ENCODE measurements at places on chromosomes 5 and 9.

DNA sequence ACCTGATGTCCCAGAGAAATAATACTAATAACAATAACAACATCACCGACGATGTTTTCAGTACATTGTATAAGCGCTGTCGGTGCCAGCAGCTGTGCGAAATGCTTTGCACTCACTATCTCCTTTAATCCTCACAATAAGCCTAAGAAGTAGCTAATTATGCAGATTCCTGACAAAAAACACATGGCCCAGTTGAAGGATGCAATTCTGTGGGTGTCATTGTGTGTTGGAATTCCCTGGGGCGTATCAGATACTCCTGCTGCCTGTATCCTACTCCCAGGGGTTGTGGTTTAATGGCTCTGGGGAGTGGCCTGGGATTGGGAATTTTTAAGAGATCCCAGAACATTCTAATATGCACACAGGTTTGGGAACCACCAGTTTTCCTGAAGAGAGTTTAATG is 154.0 kb downstream of the RGS3 start:
- DNase-seq, result no peak

DNA sequence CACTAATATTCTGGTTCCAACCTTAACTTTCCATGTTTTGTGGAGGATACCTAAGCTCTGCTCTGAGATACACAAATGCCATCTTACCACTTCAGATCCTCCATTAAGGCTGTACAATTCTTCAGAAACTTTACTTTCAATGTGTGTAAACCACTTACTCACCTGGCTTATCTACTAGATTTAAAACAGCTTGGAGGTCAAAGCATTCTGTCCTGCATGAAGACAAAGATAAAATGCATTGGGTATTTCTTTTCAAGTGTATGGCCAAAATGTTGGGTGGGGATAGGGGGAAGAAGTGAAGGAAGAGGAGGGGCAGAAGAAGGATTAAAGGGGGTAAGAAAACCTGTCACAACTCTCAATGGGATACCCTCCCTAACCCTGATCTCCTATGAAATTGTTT is 939 bp downstream of the GOLGA1 start:
- no peak for DNase-seq

- no peak for DNase-seq
Measured at GRCh38 chr5:133697536-133698258, 85.4 kb upstream of the FSTL4 start.

DNA sequence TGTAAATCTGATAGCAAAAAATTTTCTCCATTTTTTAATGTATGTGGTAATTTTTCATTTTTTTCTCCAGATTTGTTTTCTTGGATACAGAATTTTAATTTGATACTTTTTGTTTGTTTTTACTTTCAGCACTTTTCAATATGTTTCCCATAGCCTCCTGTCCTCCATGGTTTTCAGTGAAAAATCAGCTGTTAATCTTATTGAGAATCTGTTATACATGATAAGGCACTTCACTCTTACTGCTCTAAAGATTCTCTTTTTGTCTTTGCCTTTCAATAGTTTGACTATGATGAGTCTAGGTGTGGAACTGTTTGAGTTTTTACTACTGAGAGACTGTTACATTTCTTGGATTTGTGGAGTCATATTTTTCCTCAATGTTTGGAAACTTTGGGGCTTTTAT is 455.7 kb upstream of the NUDT12 start:
- DNase-seq, result peak; percentile 19

DNA sequence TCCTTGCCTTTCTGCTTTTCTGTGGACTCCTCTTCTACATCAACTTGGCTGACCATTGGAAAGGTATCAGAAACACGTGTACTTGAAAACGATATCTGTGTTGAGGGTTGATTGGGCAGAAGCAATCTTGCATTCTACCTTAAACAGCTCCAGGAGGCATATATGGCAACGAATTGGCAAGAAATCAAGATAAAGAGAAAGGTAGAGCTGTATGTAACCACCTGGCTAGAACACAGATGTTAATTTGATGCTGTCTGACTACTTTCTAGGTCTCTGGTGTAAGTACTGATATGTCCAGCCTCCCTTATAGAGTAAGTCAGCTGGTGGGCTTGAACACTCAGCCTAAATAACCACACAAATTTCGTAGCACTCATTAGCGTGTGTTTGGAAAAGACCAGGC is 1.3 kb downstream of the MAN1B1 start:
- no peak for DNase-seq

DNA sequence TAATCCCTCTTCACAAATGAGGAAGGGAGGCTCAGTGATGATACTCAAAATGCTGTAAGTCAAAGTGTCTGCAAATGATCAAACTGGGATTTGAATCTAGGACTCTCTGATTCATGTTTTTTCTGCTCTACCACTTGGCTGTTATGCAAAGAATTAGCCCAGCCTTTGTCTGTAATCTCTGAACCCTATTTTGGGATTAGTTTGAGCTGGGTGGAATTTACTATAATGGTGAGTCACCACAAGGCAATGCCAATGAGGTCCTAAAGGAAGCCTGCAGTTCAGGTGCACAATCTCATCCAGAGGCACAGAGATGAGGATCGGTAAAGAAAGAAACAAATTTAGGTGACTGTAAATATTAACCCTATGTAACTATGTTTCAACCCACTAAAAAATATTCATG is 29.2 kb downstream of the RFK start:
- DNase-seq, result peak; percentile 34

DNA sequence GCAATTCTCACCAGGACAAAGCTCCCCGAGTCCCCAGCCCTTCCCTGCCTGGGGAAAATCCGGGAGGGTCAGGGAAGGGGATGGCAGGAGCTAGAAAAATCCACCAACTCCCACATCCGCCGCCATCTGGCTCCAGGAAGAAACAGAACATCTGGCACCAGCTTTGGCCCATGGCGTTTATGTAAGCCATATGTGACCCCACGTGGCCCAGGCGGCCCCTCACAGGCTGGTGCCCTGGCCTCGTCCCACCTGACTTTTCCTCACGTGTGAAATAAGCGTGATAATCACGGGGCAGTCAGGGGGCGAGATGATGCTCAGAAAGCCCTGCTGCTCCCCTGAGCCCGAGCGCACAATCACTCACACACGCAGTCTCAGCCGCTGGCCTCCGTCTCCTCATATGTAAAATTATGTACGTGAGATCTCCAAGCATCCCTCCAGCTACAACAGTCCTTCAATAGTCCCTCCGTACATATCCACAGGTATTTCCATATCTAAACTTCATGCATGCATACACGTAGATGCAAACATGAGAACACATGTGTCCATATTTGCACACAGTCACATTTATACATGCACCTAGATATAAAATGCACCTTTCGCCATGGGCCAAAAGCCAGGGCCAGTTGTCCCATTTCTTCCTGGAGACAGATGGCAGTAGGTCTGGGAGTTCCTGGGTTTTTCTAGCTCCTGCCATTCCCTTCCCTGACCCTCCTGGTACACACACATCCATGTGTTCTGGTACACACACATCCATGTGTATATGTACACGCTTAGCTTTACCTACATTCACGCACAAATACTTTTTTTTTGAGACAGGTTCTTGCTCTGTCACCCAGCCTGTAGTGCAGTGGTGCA is 28.9 kb downstream of the PLPP7 start:
- no peak for DNase-seq

GRCh38 chr5:149563466-149563865 is 12.2 kb upstream of the CSNK1A1 start:
- no peak for DNase-seq

DNA sequence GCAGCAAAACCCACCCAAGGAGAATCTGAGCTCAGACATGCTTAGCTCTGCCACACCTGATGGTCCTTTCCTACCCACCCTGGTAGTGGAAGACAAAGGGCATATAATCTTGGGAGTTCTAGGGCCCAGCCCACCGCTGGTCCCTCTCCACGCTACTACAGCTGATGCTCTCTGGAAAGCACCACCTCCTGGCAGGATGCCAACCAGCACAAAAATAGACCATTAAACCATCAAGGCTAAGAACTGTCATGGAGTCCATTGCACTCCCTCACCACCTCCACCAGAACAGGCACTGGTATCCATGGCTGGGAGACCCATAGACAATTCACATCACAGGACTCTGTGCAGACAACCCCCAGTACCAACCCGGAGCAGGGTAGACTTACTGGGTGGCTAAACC is 111.0 kb upstream of the IL7R start:
- no peak for DNase-seq

GRCh38 chr5:172005708-172006320 is 624 bp downstream of the FBXW11 start:
- DNase-seq, result peak; percentile 25

GRCh38 chr5:150340614-150341255 is 16.8 kb upstream of the TCOF1 start:
- no peak for DNase-seq

- peak; percentile 61 for DNase-seq
Measured at GRCh38 chr9:133994353-133995011, 2.4 kb upstream of the VAV2 start.

DNA sequence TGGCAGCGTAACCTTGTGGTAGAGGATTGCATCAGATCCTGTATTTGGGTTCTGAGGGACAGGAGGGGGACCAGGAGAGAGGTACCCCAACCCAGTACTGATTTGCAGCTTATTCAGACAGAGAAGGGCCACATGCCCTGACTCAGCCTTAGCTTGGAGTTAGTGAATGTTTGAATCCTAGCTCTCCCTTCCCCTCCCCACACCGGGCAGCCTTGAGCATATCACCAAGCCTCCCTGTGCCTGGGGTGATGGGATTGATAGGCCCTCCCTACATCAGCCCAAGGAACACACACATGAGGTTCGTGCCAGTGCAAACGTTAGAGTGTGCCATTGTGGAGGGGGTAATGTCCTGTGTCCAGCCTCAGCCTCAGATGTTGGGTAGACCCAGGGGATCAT is 71.9 kb downstream of the AMBP start:
- DNase-seq, result no peak

- DNase-seq, result no peak
Measured at GRCh38 chr5:81147886-81148571, 85.1 kb upstream of the CKMT2 start.

DNA sequence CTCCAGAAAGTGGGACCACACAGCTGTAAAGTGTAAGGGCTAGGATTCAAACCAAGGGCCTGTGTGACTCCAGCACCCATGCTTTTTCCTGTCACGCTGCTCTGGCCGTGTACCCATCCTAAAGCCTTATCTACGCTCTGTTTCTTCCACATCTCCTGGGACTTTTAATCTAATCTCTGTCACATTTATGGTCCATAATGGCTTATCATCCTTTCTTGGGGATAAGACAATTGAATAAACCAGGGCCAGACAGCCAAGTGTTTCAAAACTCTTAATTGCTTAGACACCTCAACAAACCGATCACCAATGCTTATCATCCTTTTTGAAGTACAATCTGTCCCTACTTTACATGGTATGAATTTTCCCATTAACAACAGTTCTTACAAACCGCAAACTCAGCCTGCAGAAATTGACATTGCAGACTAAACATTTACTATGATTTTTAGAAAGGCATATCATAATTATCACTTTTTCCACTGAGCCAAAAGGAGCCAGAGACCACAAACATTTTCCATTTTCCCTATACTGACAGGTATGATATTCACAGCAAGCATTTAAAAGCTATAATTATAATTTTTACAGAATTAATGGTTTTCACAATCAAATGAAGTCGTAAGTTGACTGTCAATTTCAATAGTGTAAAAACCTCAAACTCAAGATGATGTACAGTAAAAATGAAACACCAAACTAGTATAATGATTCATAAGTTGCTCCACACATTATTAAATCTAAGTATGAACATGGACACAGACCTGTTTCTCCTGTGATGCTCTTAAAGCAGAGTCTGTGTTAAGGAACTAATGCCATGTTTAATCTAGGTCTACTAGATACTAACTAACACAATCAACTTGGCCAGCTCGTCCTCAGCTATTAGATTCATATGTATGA is 99.5 kb downstream of the FBXW11 start:
- no peak for DNase-seq

DNA sequence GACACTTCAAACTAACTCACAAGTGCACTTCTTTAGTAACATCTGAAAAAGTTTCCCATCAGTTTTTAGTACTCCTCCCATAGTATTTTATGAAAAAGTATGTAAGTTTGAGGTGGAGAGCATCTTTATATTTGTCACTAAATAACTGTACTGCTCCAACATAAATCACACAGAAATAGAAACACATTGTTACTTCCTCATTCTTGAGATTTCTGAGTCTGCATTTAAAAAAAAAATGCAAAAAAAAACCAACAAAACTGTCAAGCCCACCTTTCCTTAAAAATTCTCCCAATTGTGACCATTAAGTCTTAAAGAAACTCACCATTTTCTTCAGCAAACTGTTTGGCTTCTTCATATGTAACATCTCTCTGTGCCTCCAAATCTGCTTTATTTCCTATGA is 18.7 kb downstream of the RAB14 start:
- DNase-seq, result no peak

GRCh38 chr5:154446195-154447088 is 645 bp downstream of the SAP30L start:
- DNase-seq, result peak; percentile 39

DNA sequence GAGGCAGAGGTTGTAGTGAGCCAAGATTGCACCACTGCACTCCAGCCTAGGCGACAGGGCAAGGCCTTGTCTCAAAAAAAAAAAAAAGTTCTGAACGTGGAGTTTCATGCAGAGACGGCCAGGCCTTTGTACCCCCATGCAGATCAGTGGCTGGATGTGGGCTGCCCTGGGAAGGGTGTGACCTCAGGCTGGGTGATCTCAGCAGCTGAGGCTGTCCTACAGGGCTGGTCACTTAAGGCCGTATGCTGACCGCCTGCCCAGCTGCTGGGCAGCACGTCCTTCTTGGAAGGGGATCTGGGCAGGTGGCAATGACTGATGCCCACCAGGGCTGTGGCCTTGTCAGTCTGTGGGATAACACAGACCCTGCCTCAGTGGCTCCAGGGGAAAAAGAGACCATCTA is 37.2 kb upstream of the GRHPR start:
- no peak for DNase-seq

GRCh38 chr9:70602321-70603019 is 188.0 kb upstream of the KLF9 start:
- DNase-seq, result peak; percentile 82

DNA sequence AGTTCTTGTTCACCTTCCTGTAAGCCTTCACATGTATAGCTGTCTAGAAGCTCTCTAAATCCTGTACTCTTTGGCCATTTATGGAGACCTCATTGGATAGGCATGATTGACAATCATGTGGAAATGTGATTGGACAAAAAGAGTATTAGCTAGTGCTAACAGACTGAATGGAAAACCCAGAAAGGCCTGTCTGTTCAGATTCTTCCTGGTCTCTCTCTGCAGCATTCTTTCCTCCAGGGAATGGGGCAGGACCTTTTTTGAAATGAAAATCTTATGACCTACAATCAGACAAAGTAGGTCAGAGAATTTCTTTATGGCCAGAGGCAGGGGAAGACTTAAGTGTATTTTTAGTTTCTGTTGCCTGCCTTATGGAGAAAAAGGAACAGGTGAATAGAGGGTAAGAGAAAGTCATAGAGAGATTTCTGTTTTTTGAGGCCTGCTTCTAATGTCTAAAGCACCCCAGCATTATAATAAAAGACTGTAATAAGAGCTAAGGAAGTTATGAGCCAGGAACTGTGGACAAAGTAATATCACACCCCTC is 152.4 kb upstream of the CCDC152 start:
- DNase-seq, result no peak

DNA sequence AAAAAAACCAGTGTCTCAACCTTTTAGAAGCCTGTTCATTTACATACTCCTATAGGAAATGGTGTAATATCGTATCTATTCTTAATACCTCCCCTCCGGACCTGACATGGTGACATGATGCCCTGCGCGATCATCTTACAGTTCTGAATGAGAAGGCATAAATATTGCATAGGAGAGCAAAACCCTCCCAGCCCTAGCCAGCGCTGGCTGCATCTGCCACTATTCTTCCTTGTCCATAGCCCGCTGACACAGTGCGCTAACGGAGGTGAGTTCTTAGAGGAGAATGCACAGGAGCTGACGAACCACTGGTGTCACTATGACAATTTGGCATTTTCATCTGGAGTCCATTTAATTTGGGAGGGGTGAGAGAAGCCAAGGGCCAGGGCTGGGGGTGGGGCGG is 290.1 kb downstream of the EFNA5 start:
- peak; percentile 46 for DNase-seq
